Heart right ventricle (tissue), 16 donors: ENCODE measurements at places on chromosomes 5 and 9. TPM values are rescaled to one million over a fixed set of nuclear protein-coding genes. Genes with fewer than 3 reads are reported as not detected.

DNAJB5 gene
- 98.6 TPM for total RNA-seq

TLN1 gene
- total RNA-seq, result 214 TPM

CCDC192 gene
- not detected for total RNA-seq

SPATA31E1 gene
- not detected for total RNA-seq

PTCD2 gene
- 28.9 TPM for total RNA-seq

PTGES gene
- total RNA-seq, result 3.2 TPM

PIP5K1B gene
- total RNA-seq, result 50.8 TPM

PCDHGB5 gene
- total RNA-seq, result 7.2 TPM

FABP6 gene
- total RNA-seq, result 1.1 TPM

PCA3 gene
- total RNA-seq, result not detected

CCL27 gene
- total RNA-seq, result not detected

TAF11L5 gene
- not detected for total RNA-seq

NSD1 gene
- total RNA-seq, result 51.5 TPM

MSX2 gene
- 2.1 TPM for total RNA-seq

- DNase-seq, result no peak
Measured at GRCh38 chr5:148799737-148800527, 26.5 kb upstream of the ADRB2 start.

- no peak for DNase-seq
Measured at GRCh38 chr5:125461641-125462072, 715.2 kb upstream of the ZNF608 start.

DNA sequence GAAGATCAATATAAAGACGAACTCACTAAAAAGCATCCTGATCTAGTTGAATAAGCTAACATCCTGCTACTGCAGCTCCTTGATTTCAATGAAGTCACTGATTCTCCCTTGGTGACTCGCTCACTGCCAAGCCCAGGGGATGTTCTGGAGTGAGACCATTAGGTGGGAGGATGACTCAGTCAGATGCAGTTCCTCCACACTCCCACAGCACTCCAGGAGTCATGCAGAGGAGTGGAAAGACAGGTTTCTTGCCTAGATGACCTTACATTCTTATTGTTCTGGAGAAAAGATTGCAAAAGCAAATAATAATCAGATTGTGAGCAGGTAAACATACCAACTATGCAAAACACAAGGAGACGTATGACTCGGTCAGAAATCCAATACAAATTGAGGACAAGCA is 15.3 kb downstream of the GCNT4 start:
- no peak for DNase-seq

GRCh38 chr5:88203981-88204750 is 64.5 kb downstream of the TMEM161B start:
- no peak for DNase-seq

DNA sequence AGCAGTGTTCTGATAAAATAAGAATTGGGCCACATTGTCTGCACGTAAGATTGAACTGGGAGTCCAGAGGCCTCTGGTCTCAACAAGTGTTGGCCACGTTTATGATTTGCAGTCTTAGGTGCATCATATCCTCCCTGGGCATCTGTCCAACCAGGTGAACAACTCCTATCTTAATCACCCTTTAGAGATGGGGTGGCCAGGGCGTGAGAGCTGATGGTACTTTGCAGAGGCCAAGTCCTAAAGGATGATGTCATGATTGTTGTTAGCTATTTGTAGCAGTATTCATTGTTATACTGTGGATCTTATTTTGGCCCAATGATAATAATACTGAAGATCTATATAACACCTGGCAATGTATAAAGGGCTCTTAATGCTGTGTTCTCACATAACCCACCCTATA is 73.2 kb upstream of the RARS1 start:
- DNase-seq, result no peak

- no peak for DNase-seq
Measured at GRCh38 chr5:40775085-40775845, 19.5 kb upstream of the TTC33 start.

- DNase-seq, result no peak
Measured at GRCh38 chr5:131794586-131794985, 2.2 kb downstream of the FNIP1 start.

DNA sequence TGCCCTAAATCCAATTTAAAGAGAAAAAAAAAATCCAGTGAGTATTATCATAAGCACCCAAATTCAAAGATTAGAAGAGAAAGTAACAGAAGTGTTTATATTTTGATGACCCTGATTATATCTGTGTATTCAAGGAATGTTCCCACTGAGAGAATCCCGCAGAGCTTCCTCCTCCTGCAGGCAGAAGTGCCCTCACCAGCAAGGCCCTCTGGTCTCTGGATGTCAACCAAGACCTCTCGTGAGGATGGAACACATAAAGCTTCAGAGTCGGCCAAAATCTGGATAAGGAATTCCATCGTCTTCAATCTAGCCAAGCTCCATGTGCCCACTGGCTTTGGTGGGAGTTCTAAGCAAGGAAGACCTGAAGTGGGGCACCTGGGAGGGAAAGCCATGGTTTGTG is 18.1 kb downstream of the PTCH1 start:
- no peak for DNase-seq

DNA sequence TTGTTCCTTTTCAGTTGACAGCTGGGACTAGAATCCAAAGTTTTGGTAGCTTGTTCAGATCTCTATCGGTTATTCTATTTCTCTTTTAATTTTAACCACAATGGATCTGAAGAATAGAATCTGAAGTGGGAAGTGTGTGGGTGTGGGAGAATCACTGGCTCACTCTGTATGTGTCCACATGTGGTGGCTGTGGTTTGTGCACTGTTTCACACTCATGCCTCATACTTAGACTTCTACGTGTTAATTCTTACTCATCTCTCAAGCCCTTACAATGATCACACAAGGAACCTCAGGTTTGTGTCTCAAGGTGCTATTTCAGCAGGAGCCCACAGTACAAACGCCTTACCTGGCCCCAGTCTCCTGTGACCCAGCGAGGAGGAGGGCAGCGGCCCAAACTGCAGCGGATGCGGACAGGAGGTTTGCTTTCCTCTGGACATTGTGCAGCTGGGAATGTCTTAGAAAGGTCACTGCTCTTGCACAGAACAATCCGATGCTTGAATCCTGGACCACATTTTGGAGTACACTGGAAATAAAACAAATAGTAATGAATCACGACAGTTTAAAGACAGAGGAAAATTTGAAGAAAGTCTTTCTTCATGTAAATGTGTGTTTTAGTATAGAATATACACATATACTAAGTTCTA is 309.1 kb downstream of the ADAMTS6 start:
- DNase-seq, result no peak

DNA sequence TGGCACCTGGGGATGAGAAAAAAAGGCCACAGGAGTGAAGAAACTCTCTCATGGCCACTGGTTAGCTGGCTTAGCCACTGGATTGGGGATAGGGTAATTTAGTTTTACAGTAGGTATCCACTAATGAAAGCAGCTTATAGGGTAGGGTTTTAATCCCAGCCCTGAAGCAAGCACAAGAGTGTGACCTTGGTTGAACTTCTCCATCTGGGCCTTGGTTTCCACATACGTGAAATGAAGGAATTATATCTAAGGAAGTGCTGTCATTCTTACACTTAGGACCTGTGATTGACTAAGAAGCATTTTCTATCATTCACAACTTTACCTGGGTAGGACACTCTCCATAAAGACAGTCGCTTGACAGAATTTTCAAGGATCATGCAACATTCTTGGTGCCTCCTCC is 49.6 kb downstream of the FAT2 start:
- no peak for DNase-seq

DNA sequence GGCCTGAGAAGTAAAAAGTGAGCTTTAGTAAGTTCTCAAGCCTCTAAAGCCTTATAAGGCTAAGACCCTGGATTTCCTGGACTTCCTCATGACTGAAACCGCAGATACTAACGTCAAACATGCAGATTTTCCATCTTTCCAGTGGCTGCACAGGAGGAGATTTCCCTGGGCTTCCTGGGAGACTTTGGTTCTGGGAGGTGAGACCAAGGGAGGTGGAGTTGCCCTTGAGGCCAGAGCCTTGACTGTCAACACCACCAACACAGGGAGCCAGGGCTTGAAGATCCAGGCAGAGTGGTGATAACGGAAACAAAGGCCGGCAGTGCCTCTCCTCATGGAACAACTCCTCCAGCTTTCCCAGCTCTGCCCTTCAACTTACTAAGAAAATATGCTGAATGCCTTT is 144.7 kb upstream of the LRRTM2 start:
- DNase-seq, result no peak

- no peak for DNase-seq
Measured at GRCh38 chr9:4962085-4962484, 23.0 kb upstream of the JAK2 start.

DNA sequence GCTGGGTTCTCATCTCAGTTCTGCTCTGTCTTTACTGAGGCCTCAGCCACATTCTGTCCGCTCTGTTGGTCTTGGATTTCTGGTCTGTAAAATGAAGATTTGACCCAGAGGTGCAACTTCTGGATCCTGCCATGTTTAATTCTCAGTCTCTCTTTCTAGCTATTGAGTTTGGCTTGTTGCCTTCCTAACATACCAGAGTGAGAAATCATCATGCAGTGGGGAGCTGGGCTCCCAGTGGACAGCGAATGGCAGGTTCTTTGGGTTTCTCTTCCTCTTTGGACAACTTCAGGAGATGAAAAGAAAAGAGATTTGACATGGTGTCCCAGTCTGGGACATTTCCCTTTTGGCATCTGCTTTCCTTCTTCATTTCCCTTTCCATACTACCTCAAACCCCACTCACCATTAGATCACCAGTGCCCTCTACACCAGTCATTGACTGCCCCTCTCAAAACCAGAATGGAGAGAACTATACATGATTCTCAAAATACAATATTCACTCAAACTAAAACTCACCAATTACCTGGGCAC is 334.7 kb downstream of the ACTL7B start:
- no peak for DNase-seq

- DNase-seq, result no peak
Measured at GRCh38 chr5:108084105-108084504, 297.8 kb downstream of the FBXL17 start.

DNA sequence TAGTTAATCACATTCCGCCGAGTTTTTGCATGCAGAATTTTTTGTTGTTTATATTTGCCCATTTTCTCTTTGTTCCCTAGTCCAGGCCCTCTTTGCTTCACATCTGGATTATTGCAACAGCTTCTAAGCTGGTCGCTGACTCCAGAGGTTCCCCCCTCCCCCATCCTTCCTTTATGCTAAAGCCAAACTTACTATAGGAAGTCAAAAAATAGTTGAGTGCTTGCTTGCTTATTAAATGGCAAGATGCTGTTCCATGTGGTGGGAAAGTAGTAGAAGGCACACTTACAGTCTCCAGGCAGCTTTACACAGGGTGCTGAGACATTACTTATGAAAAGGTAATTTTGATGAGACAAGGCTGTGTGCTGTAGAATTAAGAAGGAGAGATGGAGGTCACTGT is 1.3 kb downstream of the ZBTB34 start:
- no peak for DNase-seq

- no peak for DNase-seq
Measured at GRCh38 chr9:20835377-20836286, 151.6 kb downstream of the FOCAD start.

- DNase-seq, result no peak
Measured at GRCh38 chr9:123246534-123246933, 21.9 kb downstream of the STRBP start.

- peak; percentile 47 for DNase-seq
Measured at GRCh38 chr5:67693956-67694809, 497.6 kb upstream of the CD180 start.

DNA sequence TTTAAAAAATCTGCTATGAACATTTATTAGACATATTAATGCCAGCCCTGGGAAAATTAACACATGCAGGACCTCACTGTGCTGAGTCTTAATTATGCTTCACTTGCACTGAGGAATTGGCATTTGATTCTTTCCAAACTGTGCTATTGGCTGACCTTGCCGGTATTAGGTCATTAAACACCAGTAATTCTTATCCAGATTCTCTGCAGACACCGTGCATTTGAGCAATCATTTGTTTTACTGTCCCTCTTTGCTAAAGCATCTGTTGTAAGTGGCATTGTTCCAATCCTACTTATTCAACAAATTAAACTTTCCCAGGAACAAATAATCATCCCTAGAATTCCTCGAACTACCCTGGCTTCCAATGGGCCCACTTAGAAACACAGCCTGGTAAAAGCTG is 145.0 kb downstream of the SLC12A2 start:
- DNase-seq, result no peak

DNA sequence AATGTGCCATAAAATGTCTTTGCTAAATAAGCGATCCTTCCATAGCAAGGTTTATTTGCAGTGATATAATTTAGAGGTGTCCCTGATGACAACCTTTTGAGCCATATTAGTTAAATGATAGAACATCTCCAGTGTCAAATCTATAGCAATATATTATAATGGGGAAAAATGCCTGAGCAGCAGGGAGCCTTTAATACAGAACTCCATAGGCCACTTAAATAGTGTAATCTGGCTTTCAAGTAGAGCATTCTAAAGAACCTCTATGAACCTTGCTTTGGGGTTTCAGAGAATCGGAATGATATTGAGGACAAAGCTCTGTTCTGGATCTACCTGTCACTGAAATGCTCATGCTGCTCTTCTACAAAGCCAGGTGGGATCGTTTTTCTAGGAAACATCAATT is 96.7 kb upstream of the MEF2C start:
- no peak for DNase-seq

DNA sequence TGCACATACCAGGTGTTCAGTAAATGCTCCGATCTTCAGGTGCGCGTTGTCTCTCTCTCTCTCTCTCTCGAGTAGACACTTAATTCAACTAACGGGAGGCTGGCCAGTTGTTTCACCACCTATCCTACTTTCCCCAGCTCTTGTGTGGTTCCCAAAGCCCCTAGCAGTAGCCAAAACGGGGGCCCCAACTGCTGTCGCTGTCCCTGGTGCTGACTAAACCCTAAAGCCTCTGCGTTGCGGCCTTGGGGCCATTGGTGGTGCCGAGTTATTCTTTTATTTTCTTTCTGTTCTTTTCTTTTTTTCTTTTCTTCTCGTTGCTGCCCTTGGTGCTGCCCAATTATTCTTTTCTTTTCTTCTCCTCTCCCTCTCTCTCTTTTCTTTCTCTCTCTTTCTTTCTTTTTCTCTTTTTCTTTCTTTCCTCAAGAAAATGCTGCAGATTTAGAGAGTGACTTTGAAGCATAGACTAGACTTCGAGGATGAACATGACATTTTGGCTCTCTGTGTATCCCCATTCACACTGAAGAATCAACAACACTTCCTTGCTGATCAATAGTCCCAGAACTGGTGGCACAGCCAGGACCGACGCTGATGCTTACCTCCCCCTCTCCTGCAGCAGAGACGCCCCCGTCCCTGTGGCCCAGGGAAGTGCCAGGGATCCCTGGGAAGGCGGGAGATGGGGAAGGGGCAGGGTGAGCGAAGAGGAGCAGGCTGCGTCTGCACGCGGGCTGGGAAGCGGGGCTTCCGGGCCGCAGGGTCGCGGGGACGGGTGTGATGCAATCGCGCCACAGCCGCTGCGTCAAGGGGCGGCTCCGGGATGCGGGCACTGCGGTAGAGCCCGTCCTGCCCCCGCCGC is at the start of gene FBLL1:
FBLL1 (plus strand) TSS at position 785 of the 853 bp plus-strand sequence. CDS start 200 bp downstream, outside the sequence.
- DNase-seq, result no peak

GRCh38 chr5:143350751-143351602 is 52.5 kb downstream of the NR3C1 start:
- no peak for DNase-seq
